ENCODE measurements at places on chromosomes 12 and 14. TPM values are rescaled to one million over a fixed set of nuclear protein-coding genes. Genes with fewer than 3 reads are reported as not detected.
A peak's percentile ranks its signal among the peaks of the same experiment; 100 is the strongest.

- H3K27me3 ChIP-seq, result no peaks in the 10 kb centered on the region
- H3K4me1 ChIP-seq, result no peaks in the 10 kb centered on the region
- DNase-seq, result no peak
- H3K27ac ChIP-seq, result no peak overlapping the region
- no peak overlapping the region for H3K4me3 ChIP-seq
- H3K36me3 ChIP-seq, result no peaks in the 10 kb centered on the region
Observed at GRCh38 chr12:72889791-72890190, 617.6 kb downstream of the TRHDE start.

DNA sequence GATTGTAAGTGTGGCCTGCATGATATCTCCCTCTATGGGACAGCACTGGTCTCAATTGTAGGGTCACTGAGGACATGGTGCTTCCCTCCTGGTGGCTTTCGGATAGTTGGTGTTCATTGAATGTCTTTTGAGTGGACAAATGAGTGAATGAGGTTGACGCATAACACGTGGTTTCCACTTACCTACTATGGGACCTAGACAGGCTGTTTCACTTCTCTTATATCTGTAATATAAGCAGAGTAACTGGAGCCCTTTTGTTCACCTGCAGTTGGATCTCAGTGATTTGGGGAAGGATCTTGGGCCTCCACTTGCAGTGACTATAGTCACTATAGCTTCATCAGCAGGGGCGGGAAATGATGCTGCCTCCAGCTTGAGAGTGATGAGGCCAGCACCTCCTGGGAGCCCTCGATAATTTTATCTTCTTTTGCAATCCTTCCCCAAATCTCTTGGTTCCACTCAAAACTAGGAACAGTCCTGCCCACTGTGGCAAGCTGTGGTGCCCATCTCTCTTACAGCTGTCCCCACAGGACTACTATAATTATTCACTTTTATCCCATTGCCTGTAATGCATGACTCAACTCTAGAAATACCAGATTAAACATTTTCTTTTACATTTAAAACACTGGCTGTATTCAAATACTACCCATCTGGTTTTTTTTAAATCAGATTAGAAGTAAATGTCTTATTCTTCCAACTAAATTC is 242.9 kb downstream of the CHST11 start:
- no peak for DNase-seq
- H3K27ac ChIP-seq, result no peak overlapping the region
- H3K36me3 ChIP-seq, result no peaks in the 10 kb centered on the region
- H3K4me3 ChIP-seq, result no peak overlapping the region

DNA sequence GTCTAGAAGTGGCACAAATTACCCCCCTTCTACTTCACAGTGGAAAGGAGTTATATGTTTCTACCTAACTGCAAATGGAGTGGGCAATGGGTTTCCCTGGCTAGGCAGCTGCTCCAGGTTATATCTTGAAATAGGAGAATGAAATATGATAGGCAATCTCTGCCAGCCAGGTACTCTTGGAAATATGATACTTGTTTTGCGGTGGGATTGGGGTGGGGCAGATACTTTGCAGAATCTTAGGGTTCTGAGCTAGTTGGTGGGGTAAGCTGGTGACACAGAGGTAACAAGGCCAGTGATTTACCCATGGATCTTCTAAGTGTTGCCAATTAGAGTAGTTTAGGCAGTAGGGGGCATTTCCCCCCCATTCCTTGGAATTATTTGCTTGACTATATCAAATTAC is 140.1 kb downstream of the ATP23 start:
- no peaks in the 10 kb centered on the region for H3K4me1 ChIP-seq
- no peaks in the 10 kb centered on the region for H3K27me3 ChIP-seq
- no peak overlapping the region for H3K27ac ChIP-seq
- H3K4me3 ChIP-seq, result no peak overlapping the region

DNA sequence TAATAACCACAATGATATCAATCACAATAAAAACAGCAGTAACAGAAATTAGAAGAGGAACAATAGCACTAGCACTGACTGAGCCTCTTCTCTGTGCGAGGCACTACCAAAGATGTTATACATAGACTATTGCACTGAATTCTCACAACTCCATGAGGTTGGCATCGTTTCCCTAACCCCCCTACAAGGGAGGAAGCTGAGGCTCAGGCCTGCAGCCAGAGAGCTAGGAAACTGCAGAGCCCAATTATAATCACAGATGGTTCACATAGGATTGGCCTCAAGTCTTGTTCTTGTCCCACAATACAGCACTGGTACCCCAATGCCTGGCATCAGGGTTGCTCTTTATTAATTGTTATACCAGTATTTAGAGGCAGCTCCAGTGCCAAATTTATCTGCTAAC is 278.0 kb downstream of the CEP128 start:
- H3K27me3 ChIP-seq, result no peaks in the 10 kb centered on the region
- H3K36me3 ChIP-seq, result no peaks in the 10 kb centered on the region
- H3K4me1 ChIP-seq, result no peaks in the 10 kb centered on the region
- DNase-seq, result no peak
- no peak overlapping the region for H3K27ac ChIP-seq

DNA sequence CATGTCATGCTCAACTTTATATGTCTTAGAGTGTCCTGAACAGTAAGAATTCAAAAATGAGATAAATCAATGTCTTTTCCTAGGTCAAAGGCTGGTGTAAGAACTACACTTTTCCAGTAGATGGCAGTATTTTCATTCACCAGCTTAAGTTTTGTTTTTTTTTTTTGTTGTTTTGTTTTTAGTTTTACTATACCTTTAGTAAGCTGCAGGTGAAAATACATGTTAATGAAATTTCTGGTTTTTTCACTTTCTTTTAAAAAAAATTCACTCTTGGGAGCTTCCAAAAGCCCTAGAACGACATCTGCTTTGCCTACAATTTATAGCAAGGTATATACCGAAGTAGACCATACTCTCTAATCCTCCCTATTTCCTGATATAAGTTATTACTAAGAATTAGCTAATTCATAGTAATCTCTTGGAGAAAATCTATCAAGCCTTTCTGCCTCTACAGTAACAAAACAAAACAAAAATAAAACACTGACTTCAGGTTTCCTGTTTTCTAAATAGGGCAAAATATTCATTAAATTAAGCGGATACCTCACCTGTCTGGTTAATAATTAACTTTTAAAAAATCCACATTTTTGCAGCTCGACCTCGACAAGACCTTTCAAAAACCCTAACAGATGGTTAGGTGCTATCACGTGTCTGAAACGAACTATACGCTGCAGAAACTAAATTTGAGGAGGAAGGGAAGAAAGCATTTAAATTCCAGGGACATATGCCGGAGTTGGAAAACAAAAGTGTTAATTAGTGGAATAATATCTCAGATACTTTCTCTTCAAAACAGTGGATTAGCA is 2.7 kb upstream of the SAMD4A start:
- peak overlapping the region; percentile 82 for H3K4me3 ChIP-seq
- H3K27me3 ChIP-seq, result no peaks in the 10 kb centered on the region
- H3K27ac ChIP-seq, result peak overlapping the region; percentile 96
- no peak for DNase-seq
- peaks cover 5% of the 10 kb centered on the region for H3K4me1 ChIP-seq
- no peaks in the 10 kb centered on the region for H3K36me3 ChIP-seq

Gene C12orf50
- total RNA-seq, result 24.8 TPM
